Activated naive CD8-positive, alpha-beta T cell treated with anti-CD3 and anti-CD28 coated beads, Interleukin-2, amount 10 ng/mL, durations not matched to agents 7 days and 5 days (primary cell): ENCODE measurements at places on chromosomes 5 and 9. TPM values are rescaled to one million over a fixed set of nuclear protein-coding genes. Genes with fewer than 3 reads are reported as not detected.

GRCh38 chr9:89711866-89712265 lies 107.1 kb downstream of the GADD45G start:
- H3K4me1 ChIP-seq: peaks cover 56% of the 10 kb centered on the region
- peaks cover 21% of the 10 kb centered on the region for H3K36me3 ChIP-seq

Gene CDH9
- total RNA-seq: not detected

Gene RASEF
- not detected for total RNA-seq

DNA sequence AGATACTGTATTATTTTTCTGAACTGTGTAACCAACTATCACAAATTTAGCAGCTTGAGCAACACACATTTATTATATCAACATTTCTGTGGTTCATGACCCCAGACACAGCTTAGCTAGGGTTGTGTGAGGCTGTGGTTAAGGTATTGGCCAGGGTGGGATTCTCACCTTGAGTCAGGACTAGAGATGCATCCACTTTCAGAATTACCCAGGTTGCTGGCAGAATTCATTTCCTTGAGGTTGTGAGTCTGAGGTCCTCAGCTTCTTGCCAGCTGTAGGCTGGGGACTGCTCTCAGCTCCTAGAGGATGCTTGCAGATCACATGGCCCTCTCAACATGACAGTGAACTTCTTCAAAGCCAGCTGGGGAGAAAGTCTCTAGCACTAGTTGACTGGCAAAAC lies 122.5 kb upstream of the RASGRF2 start:
- H3K4me3 ChIP-seq: peak overlapping the region; percentile 12
- H3K36me3 ChIP-seq: peaks cover 31% of the 10 kb centered on the region
- no peaks in the 10 kb centered on the region for H3K27me3 ChIP-seq
- no peak overlapping the region for H3K27ac ChIP-seq

DNA sequence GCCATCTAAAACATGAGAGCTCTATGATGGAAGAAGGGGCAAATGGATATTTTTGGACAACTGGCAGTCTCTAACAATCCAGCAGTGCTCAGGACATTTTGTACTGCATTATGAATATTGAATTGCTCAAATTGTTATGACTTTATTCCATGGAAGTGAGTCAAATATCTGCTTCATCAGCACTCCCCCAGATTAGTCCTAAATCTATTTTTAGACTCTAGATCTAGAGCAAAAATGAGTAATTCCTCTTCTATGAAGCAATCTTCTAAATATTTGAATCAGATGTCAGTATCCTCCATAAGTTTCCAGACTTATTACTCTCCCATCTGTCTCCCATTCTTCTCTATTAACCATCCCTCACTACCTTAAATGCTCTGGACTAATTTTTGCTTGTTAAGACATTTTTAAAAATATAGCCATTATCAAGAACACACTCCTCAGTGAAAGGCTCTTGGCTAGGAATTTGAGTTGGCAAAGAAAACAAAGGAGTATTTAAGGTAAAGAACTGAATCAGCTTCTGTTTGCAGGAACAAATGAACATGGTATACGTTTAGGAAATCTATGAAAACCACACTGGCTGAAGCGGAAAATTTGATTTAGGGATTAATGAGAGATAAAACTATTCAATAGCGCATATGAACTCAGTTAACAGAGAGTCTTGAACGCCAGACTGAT lies 300.9 kb downstream of the MCTP1 start:
- no peaks in the 10 kb centered on the region for H3K36me3 ChIP-seq
- H3K27me3 ChIP-seq: peaks cover 7% of the 10 kb centered on the region
- no peak for DNase-seq
- H3K4me3 ChIP-seq: no peak overlapping the region

Gene PCDHB7
- total RNA-seq: not detected

DNA sequence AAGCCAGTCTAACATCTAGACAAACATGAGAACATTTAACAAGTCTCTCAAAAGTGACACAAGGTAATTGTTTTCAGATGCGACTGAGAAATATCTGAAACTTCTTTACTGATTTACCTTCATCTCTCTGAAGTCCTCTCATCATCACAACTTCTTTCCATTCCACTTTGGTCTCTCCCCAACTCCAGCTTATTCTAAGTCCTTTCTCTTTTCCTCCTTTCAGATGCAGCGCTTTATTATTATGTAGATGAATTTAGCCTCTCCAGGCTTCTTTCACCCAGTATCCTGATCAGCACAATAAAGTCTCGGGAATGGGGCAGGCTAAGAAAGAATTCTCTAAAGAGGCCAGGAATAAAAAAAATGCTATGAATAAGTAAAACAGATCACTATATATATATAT lies 128.0 kb downstream of the KCTD16 start:
- no peaks in the 10 kb centered on the region for H3K36me3 ChIP-seq
- no peak overlapping the region for H3K27ac ChIP-seq
- H3K27me3 ChIP-seq: no peaks in the 10 kb centered on the region

DNA sequence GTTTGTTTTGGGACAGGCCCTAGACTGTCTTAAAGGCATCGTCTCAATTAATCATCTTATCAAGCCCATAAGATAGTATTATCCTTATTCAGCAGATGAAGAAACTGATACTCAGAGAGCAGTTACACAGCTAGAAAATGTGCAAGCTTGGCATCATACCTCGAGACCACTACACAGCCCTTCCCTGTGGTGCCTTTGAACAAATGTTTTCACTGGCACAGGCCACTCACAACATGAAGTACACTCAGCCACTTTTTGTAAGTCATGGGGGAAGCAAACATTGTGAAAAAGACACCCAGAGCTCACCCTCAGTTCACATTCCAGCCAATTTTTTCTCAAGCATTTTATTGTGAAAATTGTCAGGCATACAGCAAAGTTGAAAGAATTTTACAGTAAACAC lies 122.5 kb downstream of the WDR41 start:
- no peak for DNase-seq
- H3K27me3 ChIP-seq: peaks cover 12% of the 10 kb centered on the region
- H3K4me3 ChIP-seq: no peak overlapping the region
- no peak overlapping the region for H3K27ac ChIP-seq
- H3K36me3 ChIP-seq: no peaks in the 10 kb centered on the region

Gene INSL4
- not detected for total RNA-seq
